ENCODE measurements at places on chromosomes 3 and 15.
A peak's percentile ranks its signal among the peaks of the same experiment; 100 is the strongest.

GRCh38 chr3:12944849-12945248 lies 103.5 kb upstream of the RPL32 start:
- DNase-seq = no peak

DNA sequence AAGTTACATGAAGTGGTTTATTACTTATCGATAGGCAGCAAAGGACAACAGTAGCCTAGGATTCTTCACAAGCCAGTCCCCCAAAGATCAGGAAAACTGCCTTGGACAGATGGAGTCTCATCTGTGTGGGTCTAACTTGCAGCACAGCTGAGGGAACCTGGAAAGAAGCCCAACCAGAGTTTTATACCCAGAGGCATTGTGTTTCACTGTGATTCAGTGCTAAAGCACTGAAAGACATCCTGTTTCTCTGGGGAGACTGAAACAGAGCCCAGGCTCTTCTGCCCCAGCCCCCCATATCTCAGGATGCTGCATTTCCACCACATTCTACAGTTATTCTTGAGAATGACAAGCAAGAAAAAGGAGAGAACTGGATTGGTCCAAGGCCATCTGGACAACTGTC lies 48.2 kb upstream of the PYDC2 start:
- DNase-seq = peak; percentile 61

DNA sequence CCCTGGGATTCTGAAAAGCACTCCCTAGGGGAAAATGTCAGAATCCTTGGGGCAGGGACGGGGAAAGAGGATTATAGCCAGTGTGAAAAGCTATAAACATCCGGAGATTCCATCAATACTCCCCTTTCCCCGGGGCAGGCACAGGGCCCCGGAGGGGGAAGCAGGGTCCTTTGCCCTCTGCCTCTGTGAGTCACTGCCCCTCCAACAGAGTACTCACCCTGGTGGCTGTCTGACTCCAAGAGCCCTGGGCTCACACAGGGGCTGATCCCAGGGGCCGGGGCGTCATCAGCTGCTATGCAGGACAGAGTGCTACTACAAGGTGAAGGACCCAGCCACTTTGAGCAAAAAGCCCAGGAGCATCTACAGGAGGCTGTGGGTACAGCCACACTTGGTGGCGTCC lies 133.0 kb upstream of the PRR20G start:
- peak; percentile 94 for DNase-seq

GRCh38 chr15:24861014-24861690 lies 93.6 kb upstream of the SNRPN start:
- no peak for DNase-seq
